H7 (cell line): ENCODE measurements at places on chromosomes 2 and 18. TPM values are rescaled to one million over a fixed set of nuclear protein-coding genes. Genes with fewer than 3 reads are reported as not detected.
A peak's percentile ranks its signal among the peaks of the same experiment; 100 is the strongest.

The MATN3 gene
- total RNA-seq, result 1.8 and 3.6 TPM in 2 replicates

The TEX44 gene
- total RNA-seq, result not detected in 2 replicates

The SIX3 gene
- total RNA-seq, result 1.7 and 3.0 TPM in 2 replicates

The KCTD1 gene
- 23.8 and 31.0 TPM in 2 replicates for total RNA-seq

The MBD2 gene
- total RNA-seq, result 55.9 and 61.0 TPM in 2 replicates

The TMEM185B gene
- 6.7 and 9.9 TPM in 2 replicates for total RNA-seq

The TGFA gene
- 0.87 and 1.3 TPM in 2 replicates for total RNA-seq

The MYO3B gene
- total RNA-seq, result 0.35 and 0.41 TPM in 2 replicates

The PDE1A gene
- total RNA-seq, result 0.10 TPM in 1 of 2 replicates, not detected in the other

The SPC25 gene
- total RNA-seq, result 11.9 and 13.9 TPM in 2 replicates

DNA sequence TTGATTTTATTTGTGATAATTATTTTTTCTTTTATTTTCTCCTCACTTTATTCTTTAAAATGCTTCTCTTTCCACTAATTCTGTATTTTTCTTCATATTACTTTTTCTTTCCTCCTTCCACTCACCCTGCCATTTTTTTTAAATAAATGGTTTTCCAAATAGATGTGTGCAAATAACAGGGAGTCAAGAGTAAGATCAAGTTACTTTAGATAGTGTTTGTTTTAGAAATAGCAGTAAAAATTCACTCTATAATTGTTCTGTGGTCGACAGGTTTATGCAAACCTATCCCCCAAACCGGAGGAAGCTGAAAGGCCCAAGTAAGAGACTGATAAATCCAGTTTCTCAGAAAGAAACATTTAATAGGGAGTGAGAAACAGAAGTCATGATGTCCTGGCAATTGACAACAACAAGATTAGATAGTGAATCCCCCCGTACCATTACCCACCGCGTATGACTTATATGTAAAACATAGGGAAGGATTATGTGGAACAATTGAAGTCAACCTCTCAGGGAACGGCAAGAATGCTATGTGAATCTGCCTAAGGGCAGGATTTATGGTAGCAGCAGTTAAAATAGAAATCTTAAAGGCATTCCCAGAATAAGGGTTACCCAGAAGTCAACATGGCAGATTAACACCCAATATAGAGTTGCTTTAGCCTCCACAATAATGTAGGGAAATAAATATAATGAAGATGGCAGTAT, 75.5 kb downstream of the KYNU start:
- DNase-seq, result no peak

- DNase-seq, result peak; percentile 6
Observed at GRCh38 chr2:81481994-81482368, 1177.4 kb upstream of the LRRTM1 start.

- DNase-seq, result no peak
Observed at GRCh38 chr2:53452400-53452799, 315.2 kb upstream of the CHAC2 start.

GRCh38 chr18:64248836-64249235, 99.9 kb upstream of the LINC00305 start:
- DNase-seq, result no peak

- no peak for DNase-seq
Observed at GRCh38 chr18:46480226-46480625, 176.8 kb downstream of the LOXHD1 start.

GRCh38 chr2:105068875-105069274, 31.0 kb downstream of the MRPS9 start:
- DNase-seq, result no peak

DNA sequence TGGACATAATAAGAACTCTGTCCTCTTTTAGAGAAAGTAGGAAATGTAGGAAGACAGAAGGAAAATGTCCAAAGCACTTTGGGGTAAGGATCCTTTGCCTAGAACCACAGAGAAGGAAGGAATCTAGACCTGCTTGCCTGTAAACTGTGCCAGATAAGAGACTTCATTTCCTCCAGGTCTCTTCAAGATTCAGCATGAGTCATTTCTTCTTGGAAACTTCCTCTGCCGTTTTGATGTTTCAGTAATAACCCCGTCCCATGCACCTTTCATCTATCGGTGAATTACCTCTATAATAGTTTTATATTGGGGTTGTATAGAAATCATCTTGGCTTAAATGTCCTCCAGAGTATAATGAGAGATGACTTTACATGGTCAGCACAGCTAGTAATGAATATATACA, 63.2 kb upstream of the LRATD1 start:
- no peak for DNase-seq

GRCh38 chr2:2294183-2294690, 36.8 kb downstream of the MYT1L start:
- DNase-seq, result no peak

DNA sequence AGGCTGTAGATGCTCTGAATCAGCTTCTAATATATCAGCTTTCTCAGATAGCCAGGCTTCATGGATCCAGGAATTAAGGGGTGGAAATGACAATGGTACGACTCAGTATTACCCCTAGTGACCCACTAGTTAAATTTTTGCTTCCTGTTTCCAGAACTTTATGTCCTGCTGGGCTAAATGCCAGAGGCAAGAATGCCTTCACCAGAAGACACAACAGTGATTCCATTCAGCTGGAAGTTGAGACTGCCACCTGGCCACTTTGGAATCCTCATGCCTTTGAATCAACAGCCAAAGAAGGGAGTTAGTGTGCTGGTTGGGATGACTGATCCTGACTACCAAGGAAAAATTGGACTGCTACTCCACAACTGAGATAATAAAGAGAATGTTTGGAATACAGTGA, 239.1 kb downstream of the ASXL3 start:
- DNase-seq, result no peak

DNA sequence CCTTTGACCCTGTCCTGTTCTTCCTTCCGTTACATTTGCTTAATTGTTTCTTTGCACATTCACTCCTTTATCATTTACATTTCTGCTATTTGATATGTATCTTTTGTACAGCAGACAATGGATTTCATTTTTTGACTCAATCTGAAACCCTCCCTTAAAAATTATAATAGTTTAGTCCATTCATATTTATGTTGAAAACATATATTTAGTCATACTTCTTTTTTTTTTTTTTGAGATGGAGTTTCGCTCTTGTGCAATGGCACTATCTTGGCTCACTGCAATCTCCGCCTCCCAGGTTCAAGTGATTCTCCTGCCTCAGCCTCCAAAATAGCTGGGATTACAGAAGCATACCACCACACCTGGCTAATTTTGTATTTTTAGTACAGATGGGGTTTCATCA, 95.3 kb upstream of the TGFA start:
- no peak for DNase-seq

GRCh38 chr2:47899915-47900816, 6.1 kb downstream of the FBXO11 start:
- DNase-seq, result no peak

DNA sequence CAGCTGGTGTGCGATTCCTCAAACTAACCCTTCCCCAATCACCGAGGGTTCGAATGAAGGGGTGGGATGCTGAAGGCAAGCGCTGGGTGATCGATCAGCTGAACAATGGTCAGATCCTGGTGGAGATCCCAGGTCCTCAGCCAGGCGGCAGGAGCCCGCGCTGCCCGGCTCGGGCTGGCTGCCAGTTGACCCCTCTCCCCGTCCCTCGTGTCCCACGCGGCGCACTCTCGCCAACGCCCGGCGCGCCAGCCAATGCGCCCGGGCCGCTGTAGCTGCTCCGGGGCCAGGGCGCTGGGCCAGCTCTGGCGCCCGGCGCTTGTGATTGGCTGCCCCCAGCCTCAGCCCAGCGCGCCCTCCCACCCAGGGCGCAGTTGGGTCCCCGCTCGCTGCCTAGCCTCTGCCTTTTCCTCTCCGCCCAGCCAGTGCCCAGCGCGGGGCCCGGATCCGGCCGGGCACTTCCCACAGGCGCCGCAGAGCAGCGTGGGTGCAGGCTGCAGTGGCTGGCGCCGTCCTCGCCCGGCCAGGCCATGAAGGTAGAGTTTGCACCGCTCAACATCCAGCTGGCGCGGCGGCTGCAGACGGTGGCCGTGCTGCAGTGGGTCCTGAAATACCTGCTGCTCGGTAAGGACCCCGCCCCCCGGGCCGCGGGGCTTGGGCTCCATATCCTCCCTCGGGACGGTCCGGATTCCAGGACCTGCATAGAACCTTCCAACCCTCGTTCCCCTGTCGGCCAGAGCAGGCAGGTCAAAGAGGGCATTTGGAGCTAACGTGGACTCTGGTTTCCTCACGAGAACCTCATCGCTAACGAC, at the start of gene MOGAT1:
Gene MOGAT1, plus strand, starts transcription at position 400 of the 809 bp plus-strand sequence. Its CDS starts 128 bp downstream, at position 528.
- DNase-seq, result peak; percentile 93

DNA sequence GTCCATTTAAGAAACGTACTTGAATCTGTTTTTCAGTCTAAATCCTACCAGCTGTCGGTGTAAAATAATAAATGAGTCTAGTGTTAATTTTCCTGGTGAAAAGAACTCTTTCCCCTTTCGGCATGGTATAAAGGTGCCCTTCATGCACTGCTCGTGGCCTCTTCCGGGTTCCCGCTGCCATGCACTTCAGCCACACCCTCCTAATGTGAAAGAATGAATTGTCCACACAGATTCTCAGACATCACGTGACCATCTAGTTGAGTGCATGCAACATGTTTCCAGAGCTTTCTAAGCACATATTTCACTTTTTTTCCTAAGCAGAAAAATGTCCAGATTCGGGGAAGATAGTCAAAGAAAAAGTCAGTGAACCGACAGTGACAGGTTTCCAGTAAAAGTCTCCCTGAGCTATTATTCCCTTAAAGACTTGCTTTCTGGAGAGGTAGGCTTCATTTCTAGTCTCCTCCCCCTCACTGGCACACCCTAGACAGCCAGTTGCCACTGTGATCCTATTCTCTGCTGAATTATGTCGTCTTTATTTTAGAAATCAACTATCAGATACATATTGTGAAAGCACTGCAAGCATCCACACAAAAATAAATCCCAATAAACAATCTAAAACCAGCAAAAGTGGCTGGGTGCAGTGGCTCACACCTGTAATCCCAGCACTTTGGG, 65.9 kb upstream of the RPL31 start:
- no peak for DNase-seq

GRCh38 chr2:63665091-63665490, 76.3 kb downstream of the MDH1 start:
- no peak for DNase-seq

DNA sequence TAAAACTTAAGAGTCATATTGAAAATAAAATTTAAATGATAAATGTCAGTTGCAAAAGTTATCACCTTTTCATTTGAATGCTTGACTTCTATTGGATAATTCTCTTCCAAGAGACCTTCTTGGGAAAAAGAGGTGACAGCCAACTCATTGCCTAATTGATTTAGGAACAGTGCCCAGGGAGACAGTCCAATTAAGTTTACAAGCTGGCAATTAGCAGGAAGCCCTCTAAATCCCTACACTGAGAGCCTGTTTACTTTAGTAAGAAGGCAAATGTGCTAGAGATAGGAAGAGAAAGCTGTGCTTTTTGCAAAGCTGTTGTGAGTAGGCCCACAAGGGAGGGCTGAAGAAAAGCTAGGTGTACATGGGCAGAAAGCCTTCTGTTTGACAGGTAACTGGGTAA, 189.1 kb downstream of the WDPCP start:
- no peak for DNase-seq

GRCh38 chr2:190979906-190980629, 33.9 kb downstream of the STAT1 start:
- DNase-seq, result no peak

- no peak for DNase-seq
Observed at GRCh38 chr2:75844651-75845050, 133.9 kb upstream of the GCFC2 start.

DNA sequence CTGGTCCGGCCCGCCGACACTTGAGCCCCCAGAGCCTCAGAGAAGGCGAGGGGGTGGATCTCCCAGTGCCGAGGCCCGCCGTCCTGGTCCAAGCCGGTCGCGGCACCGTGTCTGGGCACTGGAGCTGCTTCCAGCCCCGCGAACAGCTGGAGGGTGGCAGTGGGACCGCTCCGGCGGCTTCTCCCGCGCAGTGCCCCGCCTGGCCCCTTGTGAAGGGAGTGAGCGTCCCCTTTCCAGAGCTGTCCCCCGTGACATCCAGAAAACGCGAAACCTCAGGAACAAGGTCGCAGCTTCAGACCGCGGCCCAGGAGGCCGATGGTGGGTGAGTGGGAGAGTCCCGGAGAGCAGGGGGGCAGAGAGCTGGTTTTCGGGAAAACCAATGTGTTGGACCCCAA, 579 bp upstream of the EMX1 start:
- DNase-seq, result peak; percentile 81

DNA sequence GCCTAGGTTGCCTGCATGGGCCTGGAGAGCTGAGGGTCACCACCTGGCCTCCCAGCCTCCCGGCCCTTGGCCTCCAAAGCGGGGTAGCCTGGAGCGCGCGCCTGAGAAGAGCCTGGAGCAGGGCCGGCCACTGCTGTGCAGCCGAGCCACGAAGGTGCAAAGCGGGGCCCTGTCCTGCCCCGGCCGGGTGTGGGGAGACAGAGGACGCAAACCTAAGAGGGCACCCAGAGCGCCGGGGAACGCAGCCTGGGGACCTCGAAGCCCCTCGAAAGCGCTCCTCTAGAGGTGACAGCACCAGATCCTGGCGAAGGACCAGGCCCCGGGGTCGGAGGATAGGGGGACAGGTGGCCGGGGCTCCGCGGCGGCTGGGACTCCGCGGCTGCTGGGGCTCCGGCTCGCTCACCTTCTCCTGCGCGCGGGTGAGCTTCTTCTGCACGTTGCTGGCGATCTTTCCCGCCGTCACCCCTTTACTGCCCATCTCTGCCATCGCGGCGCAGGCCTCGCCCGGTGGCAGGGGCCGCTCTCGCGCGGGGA, 430 bp downstream of the BIN1 start:
- DNase-seq, result no peak

- DNase-seq, result peak; percentile 91
Observed at GRCh38 chr2:85601771-85602475, 575 bp downstream of the TMEM150A start.

- DNase-seq, result peak; percentile 91
Observed at GRCh38 chr2:232890896-232891601, 21.0 kb downstream of the SNORC start.

DNA sequence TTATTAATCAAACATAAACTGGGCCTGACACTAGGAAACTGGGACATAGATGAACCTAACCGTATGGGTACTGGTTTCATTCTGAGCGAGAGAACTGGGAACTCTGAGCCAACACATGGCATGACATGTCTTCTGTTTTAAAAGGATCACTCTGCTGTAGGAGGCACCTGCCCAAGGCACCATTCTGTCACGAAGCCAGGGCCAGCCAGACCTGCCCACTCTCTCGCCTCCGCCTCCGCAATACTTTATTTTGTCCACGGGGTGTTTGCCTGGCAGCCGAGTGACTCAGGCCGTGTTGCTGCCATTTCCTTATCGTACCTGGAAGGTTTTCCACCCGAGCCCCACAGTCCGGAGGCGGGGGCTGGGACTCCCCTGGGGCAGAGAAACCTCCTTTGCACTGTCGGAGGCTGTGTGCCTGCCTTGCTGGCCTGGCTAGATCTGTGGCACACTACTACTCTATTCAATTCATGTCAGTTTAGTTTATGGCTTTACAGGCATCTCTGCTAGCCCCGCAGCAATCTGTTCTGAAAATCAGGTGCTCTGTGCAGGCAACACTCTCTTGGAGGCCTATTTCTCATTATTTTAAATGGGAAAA, 120.4 kb upstream of the ACKR3 start:
- DNase-seq, result no peak

DNA sequence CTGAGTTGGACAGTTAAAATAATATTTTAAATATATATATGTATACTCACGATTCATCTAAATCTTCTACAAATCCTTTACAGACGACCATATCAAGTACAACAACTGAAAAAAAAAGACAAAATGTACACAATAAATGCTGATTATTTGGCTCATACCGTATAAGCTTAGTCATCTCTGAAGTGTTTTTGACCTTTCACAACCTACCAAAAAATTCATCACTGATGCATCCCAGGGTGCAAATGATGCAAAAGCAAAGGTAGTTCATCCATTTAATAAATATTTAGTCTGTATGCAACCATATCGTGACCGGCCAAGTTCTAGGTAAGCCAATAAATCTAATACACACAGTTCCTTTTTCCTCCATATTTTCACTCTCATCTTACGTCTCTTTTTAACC, 1.1 kb downstream of the TMX3 start:
- no peak for DNase-seq
